ENCODE measurements at places on chromosomes 16 and 17. TPM values are rescaled to one million over a fixed set of nuclear protein-coding genes. Genes with fewer than 3 reads are reported as not detected.

MFAP4 gene
- 51.1 TPM for total RNA-seq

- H3K27me3 ChIP-seq = no peaks in the 10 kb centered on the region
- H3K36me3 ChIP-seq = peaks cover 5% of the 10 kb centered on the region
- H3K4me3 ChIP-seq = peak overlapping the region; percentile 93
- DNase-seq = peak; percentile 82
- peaks cover 10% of the 10 kb centered on the region for H3K4me1 ChIP-seq
These were observed 352 bp downstream of the MARF1 start for GRCh38 chr16:15642557-15643047.

DNA sequence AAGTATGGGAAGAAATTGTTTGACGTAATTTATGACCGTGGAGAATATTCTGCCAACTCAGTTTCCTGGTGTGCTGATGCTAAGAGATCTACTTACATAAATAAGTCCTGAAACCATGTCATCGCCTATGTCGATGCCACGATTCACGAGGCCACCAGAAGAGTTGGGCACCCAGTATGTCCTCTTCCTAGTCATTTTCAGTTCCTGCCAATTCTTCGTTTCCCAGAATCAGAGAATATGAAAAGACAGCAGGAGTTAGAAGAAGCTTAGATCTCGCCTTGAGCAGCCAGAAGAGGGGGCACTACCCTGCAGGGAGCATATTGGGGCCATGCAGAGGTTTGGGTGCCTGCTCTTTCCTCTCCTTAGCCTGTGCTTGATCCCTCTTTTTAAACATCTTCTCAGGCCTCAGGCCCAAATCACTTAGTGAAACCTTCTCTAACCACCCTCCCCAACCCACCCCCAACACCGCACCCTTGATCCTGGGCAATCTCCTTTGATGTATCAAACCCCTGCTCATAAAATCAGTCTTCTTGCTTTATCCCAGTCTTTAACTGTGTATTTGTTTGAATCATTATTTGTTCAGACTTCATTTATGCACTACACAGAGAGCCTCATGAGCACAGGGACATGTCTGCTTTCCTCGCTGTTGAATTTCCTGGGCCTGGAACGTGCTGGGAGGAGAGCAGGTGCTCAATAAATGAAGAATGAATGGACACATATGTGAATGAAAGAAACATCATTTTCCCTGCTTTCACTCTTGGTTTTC, 12.2 kb upstream of the LONP2 start:
- no peak overlapping the region for H3K4me3 ChIP-seq
- no peak overlapping the region for H3K27ac ChIP-seq
- no peaks in the 10 kb centered on the region for H3K4me1 ChIP-seq
- no peaks in the 10 kb centered on the region for H3K36me3 ChIP-seq

QPRT gene
- total RNA-seq = 13.9 TPM

CCP110 gene
- 14.5 TPM for total RNA-seq

TNK1 gene
- 9.3 TPM for total RNA-seq

Measured in kidney (tissue), 22 donors.